Hematopoietic multipotent progenitor cell treated with erythropoietin and hydrocortisone succinate and interleukin-3 and kit ligand, for 15 days (in vitro differentiated cells): ENCODE measurements at places on chromosomes 6 and 20.

GRCh38 chr6:159203304-159204005 is 34.3 kb downstream of the FNDC1 start:
- no peak for DNase-seq

- no peak for DNase-seq
Measured at GRCh38 chr6:40559056-40559455, 28.1 kb downstream of the LRFN2 start.

DNA sequence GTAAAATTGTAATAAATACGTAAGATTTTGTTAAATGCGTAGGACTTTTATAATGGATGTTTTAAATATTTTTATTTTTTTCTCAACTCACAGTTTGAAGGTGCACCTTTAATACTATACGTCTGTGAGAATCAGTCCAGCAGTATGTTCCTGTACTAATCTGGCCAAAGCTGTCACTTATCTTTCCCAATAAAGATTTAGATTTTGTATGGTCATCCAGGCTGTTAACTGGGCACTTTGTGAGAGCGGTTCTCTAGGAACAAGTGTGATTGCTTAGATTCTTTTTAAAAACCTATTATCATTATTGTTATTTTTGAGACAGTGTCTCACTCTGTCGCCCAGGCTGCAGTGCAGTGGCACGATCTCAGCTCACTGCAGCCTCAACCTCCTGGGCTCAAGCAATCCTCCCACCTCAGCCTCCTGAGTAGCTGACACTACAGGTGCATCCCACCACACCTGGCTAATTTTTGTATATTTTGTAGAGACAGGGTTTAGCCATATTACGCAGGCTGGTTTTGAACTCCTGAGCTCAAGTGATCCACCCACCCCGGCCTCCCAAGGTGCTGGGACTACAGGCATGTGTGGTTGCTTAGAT is 1.7 kb downstream of the DCBLD1 start:
- DNase-seq: no peak

- no peak for DNase-seq
Measured at GRCh38 chr6:167590193-167590592, 236.5 kb upstream of the AFDN start.

GRCh38 chr6:148959008-148959407 is 212.2 kb downstream of the UST start:
- no peak for DNase-seq

DNA sequence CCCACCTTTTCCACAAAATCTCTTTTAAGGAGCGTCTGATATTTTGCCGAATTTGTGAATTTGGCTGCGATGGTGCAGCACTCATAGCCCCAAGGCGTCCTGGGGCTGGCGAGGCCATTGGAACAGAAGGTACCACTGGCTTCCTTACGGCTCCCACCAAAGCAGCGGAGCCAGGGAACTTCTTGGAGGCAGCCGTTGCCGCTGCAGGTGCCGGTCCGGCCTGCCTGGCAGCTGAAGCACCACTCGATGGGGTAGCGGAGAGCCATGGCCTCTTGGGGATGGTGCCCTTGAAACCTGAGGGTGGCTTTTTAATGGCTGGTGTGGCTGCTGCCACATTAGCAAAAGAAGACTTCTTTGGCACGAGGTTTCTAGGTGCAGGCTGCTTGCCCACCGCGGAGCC is 29.8 kb downstream of the DIDO1 start:
- no peak for DNase-seq

DNA sequence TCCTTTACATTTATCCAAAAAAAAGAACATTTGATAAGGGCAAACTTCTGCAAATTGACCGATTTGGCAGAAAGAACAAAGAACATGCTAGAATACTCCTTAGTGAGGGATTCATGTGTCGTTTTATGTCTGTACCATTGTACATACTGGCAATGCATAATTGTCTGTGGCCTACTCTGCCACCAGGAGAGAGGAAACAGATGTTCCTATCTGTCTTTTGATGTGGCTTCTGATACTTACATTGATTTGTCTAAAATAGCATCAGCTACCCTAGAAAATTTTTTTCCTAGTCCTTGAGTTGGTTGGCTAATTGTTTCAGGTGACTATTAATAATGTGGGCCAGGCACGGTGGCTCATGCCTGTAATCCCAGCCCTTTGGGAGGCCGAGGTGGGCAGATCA is 654.1 kb downstream of the KIF16B start:
- no peak for DNase-seq

DNA sequence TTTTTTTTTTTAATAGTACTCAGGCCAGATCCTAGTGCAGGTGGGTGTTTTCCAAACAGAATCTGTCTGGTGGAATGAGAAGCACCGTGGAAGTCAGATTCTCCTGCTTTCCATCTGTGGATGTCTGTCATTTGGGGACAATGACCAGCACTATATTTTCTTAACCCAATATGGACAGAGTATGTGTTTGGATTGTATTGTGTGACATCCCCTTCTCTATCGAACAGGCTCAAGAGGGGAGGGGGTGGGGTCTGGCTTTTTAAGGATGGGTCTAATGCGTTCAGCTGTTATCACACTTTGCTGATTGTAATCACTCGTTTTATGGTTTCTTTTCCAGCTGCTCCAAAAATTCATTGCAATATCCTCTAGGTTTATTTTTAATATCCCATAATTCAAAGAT is 197.5 kb upstream of the CEP162 start:
- DNase-seq: no peak

DNA sequence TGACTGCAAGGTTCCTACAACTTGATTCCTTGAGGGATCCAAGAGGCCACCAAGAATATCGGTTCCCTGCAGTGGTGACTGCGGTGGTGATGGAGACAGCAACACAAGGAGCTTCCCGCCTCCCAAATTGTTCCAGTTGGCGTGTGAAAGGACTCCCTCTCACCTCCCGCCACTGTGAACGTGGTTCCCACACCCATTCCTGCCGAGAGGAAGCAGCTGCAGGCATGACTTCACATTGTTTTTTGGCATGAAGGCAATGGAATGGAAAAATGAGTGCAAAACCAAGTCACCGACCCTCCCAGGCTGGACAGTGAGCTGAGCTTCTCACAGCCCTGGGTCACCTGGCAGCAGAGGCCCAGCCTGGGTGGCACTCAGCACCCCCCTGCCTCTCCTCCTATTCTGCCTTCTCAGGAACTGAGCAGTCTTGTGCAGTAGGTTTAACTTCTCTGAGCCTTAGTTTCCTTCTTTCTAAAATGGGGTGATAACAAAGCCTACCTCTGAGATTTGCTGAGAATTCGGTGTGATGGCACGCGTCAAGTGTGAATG is 75.0 kb downstream of the CNKSR3 start:
- no peak for DNase-seq

- no peak for DNase-seq
Measured at GRCh38 chr6:165705941-165706340, 42.9 kb upstream of the PDE10A start.

GRCh38 chr6:10382728-10383330 is 32.0 kb downstream of the TFAP2A start:
- DNase-seq: no peak

- no peak for DNase-seq
Measured at GRCh38 chr6:1075880-1076279, 236.0 kb upstream of the FOXQ1 start.

DNA sequence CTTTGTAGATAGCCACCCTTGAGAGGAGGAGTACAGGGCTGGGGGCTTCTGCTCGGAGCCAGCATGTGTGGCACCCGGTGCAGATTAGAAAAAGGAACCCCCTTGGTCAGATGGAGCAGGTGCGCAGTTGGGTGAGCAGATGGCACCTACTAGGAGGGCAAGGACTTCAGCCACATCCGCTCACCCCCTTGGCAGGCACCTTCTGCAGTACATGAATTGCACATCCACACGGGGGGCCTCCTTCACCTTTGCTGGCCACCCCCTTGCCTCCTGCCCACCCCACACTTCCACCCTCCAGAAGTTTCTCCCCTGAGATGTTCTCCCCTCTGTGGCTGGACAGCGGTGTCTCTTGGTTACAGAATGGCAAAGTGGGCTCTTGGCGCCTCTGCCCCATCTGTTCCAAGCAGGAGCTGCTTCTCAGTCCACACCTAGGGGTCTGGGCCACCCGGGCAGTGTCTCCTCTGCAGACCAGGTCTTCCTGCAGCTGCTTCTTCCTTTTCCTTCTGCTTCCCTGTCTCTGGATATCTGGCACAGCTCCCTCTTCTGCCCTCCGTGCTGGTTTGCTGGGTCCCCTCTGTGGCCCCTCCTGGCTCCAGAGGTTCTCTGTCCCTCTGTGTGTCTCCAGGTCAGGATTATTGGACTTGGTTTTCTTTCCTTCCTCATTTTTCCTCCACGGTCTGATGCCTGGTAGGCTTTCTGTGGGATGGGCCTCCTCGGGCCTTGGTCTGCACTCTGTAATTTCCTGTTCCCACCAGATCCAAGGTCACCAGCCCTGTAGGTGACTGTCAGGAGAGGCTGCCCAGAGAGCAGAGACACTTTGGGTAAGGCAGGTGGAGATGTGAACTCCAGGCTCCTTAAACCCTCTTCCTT is 4.1 kb downstream of the MDFI start:
- DNase-seq: no peak

DNA sequence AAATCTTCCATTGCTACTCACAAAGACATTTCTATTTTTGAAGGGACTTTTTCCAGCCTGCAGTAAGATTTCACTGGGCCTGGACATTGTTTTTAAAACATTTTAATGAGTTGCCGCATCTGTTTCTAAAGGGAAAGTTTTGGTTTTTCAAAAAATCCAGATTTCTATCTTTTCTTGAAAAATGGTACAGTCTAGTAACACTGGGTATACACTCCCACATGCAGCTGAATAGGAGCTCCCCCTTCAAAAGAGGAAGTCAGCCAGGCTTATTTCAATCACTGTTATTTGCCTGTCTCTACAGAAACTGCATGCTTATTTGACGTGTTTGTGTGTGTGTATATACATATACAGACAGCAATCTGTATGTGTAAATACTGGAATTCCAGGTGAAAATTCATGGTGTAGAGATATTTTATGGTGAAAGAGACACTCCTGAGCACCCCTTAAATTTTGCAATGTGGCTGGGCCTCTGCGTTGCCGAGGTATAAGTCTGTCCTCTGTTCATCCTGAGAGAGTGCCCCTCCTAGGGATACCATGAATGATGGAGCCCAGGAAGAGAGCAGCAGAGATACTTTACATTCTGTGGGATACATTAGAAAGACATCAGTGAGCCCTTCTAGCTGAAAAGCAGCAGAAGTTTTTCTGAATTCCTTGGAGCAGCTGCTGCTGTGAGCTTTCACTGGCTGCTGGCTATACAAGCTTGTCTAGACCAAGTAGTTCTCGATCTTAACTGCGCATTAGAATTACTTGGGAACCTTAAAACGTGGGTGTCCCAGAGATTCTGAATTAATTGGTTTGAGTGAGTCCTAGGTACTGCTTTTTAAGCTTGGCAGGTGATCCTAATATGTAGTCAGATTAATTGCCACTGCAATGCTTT is 12.0 kb upstream of the ABRACL start:
- DNase-seq: no peak

GRCh38 chr20:64154590-64155257 is 9.5 kb upstream of the MYT1 start:
- no peak for DNase-seq

DNA sequence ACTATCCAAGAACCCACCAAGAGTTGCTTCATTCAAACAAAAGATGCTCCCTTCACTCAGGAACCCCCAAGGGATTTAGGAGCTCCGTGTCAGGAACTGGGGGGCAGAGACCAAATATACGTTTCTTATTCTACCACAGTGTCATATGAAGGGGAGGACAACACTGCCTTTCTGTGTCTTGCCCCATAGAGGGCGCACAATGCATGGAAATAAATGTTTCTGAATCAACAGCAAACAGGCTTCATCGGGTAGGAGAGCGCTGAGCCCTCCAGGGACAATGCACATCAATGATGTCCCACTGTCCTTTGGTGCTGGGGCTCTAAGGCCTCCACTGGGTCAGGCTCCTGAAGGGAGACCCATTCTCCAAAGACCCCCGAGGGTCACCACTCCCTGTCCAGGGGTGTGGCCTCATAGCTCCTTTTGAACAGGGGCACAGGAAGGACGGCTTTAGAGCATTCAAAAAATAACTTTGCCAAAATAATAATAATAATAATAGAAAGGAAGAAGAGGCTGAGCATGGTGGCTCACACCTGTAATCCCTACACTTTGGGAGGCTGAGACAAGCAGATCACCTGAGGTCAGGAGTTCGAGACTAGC is 31.1 kb downstream of the PLG start:
- peak; percentile 28 for DNase-seq

DNA sequence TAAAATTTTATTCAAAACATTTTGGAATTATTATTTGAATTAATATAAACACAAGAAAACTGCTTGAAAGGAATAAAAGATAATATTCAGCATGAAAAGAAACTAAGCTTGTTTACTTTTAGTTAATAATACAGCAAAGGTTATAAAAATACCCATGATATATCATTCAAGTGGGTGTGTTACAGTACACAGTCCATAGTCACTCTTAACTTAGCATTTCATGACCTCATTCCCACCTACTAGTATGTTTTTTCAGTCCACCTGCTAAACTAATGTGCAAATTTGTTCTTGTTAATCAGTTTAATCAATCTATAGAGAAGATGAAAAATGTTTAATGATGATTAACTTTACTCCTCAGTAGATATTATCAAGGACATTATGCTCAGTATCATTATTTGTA is 841.4 kb upstream of the EPHA7 start:
- DNase-seq: no peak

DNA sequence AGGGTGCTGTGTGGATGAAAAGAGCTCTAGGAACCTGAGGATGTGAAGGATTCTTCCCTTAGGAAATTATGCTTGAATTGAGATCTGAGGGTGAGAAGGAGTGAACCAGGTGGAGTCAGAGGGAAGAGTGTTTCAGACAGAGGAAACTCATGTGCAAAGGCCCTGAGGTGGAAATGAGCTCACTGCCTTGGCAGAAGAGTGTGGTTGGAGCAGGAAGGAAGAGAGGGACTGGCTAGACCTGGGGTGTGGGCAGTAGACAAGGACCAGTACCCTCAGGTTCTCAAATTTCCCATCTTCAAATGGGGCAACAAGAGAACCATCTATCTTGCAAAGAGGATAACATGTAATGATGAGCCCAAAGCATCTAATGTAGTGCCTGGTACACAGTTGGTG is 24.0 kb upstream of the GTSF1L start:
- no peak for DNase-seq
